Lower lobe of right lung (tissue), 2 donors: ENCODE measurements at places on chromosomes 12 and 14. TPM values are rescaled to one million over a fixed set of nuclear protein-coding genes. Genes with fewer than 3 reads are reported as not detected.
A peak's percentile ranks its signal among the peaks of the same experiment; 100 is the strongest.

DNA sequence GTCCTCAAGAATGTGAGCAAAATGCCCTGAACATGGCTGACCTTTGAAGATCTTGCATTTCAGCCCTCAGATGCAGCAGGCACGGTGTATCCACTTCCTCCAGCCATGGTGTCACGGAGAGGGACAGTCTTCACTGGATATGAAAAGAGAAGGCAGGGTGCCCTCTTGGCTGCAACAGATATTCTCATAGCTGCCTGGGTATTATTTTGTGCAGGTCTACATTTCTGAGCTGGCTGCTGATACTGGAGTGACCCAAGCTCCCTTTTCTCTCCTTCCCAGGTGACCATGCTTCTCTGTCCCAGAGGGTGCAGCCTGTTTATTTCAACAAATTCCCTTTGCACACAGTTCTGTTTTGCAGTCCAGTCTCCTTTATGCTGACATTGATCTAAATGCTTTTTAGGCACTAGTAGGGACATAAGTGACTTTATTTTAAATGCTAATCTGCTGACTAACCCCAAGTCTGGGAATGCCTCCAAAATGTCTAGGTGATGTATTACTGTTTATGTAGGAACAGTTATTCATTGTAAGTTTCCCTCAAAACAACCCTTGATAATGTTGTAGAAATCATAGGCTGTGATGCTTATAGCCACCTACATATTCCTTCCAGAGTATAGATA, 17.4 kb upstream of the PYGL start:
- no peak for DNase-seq

The ESRRB gene
- not detected for total RNA-seq

DNA sequence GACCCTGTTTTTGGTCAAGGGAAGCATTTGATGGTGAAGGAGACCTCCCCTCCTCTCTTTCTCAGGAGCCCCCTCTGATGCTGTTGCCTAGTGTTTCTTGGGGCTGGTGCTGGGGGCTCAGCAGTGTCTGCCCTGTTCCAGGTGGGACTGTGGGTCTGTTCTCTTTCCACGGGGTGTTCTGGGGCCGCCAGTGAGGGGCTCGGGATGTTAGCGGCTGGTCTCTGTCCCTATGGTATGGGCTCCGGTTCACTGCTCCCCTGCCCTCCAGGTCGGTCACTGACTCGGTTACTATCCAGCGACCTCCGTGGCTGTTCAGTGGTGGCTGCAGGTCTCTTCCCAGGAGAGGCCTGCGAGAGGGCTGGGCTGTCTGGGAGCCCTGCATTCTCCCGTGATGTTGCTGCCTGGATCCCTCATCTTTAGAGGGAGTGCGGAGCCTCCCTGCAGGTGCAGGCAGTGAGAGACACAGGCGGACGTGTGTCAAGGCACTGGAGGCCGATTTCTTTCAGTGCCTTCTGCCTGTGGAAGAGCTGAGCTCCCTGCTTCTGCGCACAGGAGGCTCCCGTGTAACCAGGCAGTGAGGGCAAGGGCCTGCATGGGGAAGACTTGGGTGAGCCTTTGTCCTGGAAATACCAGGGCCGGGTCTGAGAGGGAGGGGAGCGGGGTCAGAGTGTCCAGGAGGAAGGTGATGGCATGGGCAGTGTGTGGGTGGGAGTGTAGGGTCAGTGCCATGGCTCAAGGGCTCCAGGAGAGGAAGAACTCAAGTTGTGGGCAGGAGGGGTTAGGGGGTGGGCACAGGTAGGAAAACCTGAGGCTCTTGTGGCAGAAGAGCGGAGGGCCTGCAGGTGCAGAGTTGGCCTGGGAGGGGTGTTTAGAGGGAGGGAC, 362.6 kb downstream of the TMEM121 start:
- peak; percentile 12 for DNase-seq

The SLC8B1 gene
- total RNA-seq = 39.3 TPM

- no peak for DNase-seq
Measured at GRCh38 chr12:111991946-111992345, 21.0 kb downstream of the TMEM116 start.

- no peak for DNase-seq
Measured at GRCh38 chr12:121827351-121828099, 23.7 kb downstream of the SETD1B start.

DNA sequence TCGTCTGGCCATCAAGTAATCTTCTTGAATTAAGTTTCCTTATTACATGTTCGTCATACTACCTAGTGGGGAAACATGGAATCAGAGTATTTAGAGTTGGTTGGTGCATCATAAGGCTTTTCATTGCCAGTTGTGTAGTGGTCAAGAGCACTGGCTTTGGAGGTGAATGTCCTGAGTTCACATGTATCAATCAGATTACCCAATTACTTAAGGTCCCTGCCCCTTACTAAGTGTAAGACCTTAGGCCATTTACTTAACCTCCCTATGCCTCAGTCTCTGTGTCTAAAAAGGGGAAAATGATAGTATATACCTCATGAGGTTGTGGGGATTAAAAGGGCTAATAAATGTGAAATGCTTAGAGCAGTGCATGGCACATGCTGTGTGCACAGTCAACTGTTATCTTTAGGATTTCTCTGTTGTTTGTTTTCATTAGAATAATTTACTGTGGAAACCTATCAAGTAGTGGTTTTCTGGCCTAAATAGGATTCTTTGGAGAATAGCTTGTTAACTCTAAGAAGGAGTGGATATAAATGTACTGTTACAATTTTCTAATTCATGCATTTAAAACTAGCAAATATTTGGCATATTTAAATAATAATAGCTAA, 27.0 kb downstream of the MSRB3 start:
- DNase-seq = no peak

The POTEG gene
- not detected for total RNA-seq

GRCh38 chr12:2959192-2959504, at the start of gene TEAD4:
Gene TEAD4 (plus strand): TSS chr12:2959397.
- peak; percentile 84 for DNase-seq

GRCh38 chr12:80404629-80405028, 39.4 kb upstream of the PTPRQ start:
- no peak for DNase-seq

The KLC1 gene
- 171 TPM for total RNA-seq

GRCh38 chr12:3836641-3837040, 36.6 kb downstream of the PARP11 start:
- no peak for DNase-seq

DNA sequence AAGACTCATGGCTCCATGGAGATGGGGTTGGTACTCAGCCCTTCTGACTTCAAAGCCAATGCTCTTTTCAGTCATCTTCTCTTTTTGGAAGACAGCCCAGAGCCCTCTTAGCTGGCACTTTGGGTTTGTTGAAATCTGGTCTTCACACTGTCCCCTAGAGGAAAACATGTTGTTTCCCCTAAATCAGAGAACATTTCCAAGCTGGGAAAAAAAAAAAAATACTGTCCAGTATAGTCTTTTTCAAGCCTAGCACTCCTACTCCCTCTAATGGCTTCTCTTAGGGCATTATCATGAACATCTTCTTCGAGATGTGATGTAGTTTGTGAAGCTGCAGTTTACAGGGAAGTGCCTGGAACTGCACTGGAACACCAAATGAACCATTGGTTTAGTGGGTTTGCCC, 3.0 kb upstream of the ZC3H14 start:
- no peak for DNase-seq

DNA sequence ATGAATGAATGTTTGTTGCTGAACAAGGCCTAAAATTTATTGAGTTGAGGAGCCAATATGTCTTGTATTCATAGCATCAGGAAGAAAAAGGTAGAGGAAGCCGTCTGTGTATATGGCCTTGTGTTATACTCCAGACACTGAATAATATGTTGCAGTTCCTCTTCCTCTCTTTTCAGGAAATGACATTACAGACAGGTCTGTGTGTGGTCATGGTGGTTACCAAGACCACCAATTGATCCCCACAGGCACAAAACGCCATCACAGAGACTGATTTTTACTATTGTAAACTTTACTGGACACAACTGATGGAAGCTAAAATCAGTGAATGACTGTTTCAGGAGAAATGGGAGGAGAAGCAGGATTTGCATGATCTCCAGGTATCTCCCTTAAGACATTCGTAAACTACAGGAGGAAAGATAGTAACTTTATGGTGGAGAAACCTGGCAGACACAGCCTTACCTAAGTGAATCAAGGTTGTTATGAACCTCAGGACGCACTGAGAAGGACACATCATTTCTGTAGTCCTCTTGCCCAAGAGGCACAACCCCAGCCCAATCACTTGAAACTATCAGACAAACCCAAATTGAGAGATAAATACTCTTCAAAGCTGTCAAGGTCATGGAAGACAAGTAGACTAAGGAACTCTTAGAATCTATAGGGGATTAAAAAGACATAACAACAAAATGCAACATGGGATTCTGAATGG, 334.1 kb upstream of the RGS6 start:
- no peak for DNase-seq

DNA sequence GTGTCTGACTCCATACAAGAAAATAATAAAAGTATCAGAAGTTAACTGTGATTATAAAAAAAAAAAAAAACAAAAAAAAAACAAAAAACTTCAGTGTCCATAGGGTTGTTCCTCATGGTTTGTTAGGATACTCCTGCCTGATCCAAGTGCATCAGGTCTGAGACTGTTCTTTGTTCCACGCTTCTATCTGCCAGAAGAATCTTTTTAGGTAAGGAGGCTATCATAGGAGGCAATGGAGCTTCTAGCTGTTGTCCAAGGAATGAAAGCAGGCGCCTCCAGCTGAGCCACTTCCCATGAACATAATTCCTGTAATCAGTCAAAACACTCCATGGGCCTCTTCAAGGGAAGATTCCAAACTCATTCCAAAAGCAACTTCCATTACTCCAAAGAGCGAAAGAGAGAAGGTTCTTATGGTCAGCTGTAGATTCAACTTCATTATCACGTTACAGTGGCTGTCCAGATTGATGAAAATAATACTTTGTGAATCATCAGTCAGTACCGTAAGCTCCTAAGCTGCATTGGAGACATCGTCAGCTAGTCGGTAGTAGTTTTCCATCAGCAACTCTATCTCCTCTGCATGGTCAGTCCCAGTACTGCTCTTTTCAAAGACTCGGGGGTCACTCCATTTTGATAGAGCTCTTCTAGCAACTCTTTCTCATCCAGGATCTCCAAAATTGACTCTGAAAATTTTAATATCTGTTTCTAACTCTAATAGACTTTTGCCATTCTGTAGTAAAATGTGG, 9.7 kb downstream of the TBC1D15 start:
- DNase-seq = no peak

- DNase-seq = no peak
Measured at GRCh38 chr14:73816393-73816816, 35.2 kb upstream of the PTGR2 start.

DNA sequence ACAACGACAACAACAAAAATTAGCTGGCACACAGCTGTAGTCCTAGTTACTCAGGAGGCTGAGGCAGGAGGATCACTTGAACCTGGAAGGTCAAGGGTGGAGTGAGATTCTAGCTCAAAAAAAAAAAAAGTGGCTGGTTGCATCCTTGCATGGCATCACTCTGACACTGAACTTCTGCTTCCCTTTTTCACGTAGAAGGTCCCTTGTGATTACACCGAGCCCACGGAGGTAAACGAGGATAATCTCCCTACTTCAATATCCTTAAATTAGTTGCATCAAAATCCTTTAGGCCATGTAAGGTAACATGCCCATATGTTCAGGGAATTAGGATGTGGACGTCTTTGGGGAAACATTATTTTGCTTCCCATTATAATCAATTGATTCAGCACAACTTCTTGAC, 4.0 kb upstream of the PPP4R4 start:
- DNase-seq = no peak

The ZNF26 gene
- 12.6 TPM for total RNA-seq

GRCh38 chr14:60215127-60215444, 33.9 kb upstream of the PPM1A start:
- no peak for DNase-seq

DNA sequence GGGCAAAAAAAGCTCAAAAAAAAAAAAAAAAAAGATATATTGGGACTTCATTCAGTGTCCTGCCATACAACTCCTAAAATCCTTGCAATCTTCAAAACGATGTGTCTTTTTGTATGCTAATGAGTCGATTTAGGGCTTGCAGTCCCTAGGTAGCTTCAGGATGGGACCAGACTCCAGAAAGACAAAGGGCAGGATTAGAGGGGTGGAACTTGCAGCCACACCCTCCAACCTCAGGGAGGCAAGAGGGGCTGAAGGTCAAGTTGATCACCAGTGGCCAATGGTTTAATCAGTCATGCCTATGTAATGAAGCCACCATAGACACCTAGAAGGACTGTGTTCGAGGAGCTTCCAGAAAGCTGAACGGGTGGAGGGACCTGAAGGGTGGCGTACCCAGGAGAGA, 29.3 kb downstream of the TEAD4 start:
- DNase-seq = no peak

DNA sequence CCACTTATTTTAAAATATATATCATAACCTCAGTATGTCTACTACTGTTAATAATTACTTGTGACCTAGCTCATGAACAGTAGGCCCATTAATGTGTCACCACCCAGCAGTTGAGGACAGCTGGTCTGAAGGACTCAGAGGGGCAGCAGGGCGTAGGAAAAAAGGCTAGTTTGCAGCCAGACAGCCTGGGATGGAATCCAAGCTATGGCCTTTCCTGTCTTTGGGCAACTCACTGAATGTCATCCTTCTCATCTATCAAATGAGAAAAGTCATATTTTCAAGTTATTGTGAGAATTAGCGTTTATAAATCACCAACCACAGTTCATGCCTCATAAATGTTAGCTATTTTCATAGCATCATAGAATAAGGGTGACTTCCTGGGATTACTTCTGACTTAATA, 12.3 kb downstream of the DENND5B start:
- DNase-seq = no peak

GRCh38 chr12:47941871-47942613, 21.4 kb upstream of the TMEM106C start:
- no peak for DNase-seq

- no peak for DNase-seq
Measured at GRCh38 chr14:56333359-56334292, 215.4 kb downstream of the PELI2 start.

GRCh38 chr12:78177298-78177697, 346.6 kb downstream of the NAV3 start:
- no peak for DNase-seq

DNA sequence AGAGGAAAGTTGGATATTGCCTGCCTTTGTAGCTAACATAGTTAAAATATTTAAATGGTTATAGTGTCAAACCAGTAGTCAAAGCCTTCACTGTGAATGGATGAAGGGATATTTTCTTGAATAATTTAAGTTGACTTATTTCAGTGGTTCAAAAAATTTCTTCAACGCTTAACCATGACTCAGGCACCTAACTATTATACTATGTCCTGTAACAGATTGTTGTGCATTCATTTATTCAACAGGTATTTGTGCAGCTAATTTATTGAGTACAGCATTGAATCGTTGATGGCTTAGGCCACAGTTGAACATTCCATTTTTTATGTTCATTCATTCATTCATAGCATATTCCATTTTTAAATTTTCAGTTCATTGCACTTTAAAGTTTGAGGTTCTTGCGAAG, 9.2 kb downstream of the HIF1A start:
- DNase-seq = no peak

The PTPRQ gene
- 7.8 TPM for total RNA-seq

DNA sequence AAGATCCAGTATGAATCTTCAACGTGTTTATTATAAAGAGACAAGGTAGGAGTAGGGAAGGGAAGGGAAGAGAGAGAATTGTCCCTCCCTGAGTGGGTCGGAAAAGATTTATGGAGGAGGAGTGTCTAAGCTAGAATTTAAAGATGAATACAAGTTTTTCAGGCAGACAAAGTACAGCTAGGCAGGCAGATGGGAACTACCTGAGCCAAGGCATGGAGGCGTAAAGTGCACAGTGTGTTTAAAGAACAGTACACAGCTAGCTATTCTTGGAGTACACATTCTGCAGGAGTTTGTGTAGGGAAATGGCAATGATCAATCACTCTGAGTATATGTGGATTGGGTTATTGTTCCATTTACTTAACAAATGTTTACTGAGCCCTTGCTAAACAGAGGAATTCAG, 20.1 kb downstream of the PLEKHG7 start:
- no peak for DNase-seq

GRCh38 chr14:104584557-104584956, 5.0 kb downstream of the C14orf180 start:
- no peak for DNase-seq
